Head of caudate nucleus (tissue), 42 donors: ENCODE measurements at places on chromosomes 6 and 20.

DNA sequence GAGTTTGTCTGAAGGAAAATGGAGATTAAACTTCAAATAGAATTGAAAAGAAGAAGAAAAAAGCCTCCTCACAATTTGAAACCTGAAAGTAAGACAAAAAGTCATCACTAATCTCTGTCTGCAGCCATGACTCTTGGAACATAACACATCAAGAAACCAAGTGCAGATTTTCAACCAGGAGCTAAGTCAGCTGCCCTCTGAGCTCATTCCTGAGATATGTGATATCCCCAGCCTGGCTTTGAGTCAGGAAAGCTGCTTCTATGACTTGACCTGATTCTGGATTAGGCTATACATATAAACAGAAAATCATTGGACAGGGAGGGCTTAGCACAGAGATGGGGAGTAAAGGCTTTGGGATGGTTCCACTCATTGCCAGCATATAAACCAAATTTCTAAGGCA is 891.4 kb downstream of the TFAP2A start:
- no peak for DNase-seq

GRCh38 chr6:145323646-145324045 is 411.7 kb downstream of the EPM2A start:
- no peak for DNase-seq

DNA sequence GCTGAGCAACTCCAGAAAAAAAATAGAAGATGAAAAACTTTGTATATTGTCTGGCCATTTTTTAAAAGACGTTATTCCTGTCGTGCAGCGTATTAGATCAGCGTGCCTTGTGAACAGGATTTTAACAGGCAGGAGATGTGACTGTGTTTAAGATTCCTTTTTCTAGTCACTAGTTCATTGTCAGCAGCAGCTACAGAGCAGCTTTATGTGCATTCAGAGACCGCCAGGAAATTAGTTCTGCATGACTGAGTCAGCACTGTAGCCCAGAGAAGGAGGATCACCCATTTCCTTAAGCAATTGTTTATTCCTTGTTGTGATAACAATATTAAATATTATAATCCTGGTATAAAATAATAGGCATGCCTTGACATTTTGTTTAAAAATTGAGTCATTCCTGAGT is 75.4 kb upstream of the ADGRB3 start:
- no peak for DNase-seq

DNA sequence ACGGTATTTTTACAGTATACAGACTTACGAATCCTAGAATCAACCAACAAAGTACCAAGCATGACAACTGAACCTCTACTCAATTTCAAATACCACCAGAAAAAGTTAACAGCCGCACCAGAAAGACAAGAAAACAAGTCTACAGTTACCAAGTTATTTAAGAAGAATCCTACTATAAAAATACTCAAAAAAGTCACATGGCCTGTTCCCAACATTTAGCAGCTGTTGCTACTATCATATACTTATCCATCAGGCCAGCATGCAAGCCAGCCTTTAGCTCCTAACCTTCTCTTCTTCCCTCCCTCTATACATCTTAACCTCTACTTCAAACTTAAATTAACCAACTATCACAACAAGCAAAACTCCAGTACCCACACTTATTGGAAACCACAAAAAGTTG is 1.9 kb downstream of the SYNCRIP start:
- no peak for DNase-seq

GRCh38 chr20:6920991-6921613 is 153.6 kb downstream of the BMP2 start:
- no peak for DNase-seq

- DNase-seq = no peak
These were observed 183.7 kb downstream of the MBOAT1 start for GRCh38 chr6:20028562-20028961.

DNA sequence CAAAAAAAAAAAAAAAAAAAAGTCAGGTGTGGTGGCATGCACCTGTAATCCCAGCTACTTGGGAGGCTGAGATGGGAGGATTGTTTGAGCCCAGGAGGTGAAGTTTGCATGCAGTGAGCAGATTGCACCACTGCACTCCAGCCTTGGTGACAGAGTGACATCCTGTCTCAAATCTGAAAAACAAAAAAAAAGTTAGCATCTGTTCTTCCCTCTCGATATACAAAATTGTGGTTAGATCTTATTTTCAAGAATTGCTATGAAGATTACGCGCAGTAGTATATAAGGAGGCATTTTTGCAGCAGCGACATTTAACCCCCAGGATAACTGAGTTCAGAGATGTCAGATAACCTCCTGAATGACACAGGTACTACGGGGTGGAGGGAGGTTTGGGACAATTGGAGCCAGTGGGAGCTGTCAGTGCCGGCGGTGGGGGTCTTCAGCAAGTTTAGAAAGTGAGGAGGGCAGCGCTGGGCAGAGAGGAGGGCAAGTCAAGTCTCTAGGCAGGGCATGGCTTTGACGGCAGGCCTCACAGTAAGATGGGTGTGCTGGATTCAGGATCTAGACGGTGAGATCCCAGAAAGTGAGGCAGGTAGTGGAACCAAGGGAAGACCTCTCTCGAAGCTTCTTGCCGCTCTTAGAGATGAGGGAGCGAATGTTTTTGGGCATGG is 26.2 kb upstream of the MRPS18A start:
- no peak for DNase-seq

DNA sequence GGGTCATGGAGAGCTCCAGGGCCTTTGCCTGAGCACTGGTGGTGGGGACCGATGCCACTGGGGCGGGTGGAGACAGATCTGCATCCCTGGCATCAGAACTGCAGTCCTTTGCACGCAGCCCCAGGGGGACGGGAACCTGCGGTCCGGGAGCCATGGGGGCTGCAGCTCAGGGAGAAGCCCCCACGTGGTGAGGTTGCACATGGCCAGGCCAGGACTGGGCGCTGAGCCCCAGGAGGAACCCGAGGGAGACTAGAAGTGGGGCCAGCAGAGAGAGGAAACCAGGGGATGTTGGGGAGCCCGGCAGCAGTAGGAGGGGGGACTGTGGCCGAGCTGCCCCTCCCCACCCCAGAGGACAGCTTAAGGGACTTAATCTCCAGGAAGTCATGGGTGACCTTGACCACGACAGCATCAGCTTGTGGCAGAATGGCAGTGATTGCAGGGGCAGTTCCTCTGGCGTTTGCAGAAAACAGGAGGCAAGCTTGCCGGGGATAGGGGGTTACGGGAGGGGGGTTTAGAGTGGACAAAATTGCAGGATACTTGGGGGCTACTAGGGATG is 18.0 kb upstream of the LSM14B start:
- DNase-seq = no peak
